ENCODE measurements at places on chromosomes 5 and 9.

DNA sequence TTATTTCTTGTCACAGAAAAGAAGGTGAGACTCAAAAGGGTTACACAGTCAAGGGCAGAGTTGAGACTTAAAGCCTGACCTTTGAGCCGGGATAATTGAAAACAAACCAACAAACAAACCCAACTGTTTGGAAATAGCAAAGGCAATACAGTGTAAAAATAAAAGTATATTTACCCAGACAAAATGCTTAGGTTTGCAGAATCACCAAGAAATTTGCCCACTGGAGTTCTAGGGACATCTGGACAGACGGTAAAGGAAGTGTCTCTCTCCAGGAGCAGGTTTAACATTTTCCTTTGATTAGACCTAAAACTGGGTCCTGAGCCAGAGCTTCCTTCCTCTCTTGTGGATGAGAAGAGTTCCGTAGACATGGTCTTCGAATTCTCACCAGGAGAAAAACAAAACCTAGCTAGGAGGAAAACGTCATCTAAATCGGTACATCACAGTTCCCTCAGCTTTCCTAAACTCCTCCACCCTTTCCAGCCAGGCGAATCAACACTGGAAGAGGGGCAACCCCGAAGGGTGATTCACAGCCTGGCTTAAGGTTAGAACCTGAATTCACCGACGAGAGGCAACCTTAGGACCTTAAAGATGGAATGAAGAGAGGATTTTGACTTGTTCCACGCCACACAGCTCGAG is 673 bp downstream of the CDC25C start:
- no peak for DNase-seq

GRCh38 chr5:74641735-74642542 is 1.4 kb upstream of the ENC1 start:
- DNase-seq, result peak; percentile 47

GRCh38 chr5:39116344-39117170 is 42.4 kb upstream of the RICTOR start:
- DNase-seq, result no peak

DNA sequence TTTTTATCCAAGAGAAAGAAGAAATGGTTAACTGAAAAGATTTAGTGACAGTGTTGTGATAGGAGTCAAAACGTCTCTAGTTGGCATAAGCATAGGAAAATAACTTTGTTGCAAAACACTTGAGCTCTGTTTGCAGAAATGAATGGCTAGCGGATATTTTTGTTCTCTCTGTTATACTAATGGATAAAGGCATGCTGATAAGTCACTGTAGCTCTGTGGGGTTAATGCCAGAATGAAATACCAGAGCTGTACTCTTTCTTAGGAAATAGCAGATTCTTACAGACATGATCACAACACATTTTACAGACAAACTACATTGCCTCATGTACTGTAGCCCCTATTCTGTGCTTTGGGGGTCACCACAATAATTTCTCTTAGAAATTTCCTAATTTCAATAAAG is 202.8 kb downstream of the DMRTA1 start:
- DNase-seq, result no peak

DNA sequence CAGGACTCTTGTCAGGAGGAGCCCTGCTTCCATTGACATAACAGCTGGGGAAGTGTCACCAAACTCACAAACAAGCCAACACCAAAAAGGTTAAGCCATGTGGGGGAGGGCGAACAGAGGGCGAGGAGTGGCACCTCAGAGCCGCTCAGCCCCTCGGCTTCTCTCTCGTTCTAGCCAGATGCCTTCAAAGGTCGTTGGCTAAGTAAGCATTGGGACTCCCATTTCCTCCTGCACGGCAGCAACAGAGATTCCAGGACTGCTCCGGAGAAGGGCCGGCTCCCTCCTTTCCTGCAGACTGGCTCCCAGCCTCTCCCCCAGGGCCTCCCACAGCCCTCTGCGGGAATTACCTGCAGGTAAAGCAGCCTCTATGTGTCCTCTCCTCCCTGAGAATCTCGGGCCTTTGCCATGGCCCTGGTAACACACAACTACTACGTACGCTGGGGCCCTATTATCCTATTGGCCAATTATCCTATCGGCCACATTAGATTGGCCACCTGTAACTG is 52.1 kb upstream of the RNU6ATAC start:
- DNase-seq, result no peak

DNA sequence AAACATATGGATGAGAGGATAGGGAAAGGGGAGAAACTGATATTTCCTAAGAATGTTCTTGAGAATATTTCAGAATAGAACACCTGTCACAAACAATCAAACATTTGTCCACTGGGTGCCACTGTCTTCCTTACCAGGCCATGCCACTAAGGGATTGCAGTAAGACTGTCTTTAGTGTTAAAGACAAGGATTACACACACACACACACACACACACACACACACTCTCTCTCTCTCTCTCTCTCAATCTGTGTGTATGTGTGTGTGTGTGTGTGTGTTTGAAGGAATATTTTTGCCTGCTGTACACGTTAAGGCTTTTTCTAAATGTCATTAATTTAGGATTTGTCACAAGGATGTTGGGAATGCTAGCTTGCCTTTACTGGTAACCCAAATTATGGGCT is 54.4 kb downstream of the CCDC192 start:
- no peak for DNase-seq

DNA sequence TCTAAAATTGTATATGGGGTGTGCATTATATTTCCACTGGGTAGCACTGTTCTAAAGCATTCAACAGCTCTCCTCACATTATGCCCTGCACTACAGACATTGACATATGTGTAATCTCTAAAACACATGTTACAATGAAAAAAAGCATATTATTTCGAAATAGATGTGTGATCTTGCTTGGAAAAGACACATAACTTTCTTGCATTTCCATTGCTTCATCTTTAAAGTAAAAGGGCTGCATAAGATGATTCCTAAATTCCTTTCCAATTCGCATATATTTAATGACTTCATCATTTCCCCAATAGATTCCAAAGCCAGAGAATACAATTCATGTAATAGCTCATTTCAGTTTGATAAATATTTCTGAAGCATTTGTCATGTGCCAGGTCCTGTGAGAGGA is 566.9 kb downstream of the PDE4D start:
- DNase-seq, result no peak

DNA sequence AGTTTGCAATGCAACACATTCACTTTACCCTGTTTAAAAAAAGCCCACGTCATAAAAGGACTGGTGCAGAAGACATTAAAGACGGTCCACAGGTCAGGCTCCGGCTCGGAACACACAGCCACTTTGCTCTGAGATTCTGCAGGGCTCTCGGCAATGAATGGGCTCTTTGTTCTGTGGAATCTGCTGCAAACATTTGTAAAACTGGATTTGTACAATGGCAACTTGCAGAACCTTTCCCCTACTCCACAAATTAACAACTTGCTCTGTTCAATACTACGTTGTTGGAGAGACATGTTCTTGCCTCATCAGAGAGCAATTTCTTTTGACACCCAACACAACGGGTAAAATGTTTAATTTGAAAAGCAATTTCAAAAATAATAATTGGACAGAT is 13.0 kb upstream of the NR5A1 start:
- DNase-seq, result no peak

DNA sequence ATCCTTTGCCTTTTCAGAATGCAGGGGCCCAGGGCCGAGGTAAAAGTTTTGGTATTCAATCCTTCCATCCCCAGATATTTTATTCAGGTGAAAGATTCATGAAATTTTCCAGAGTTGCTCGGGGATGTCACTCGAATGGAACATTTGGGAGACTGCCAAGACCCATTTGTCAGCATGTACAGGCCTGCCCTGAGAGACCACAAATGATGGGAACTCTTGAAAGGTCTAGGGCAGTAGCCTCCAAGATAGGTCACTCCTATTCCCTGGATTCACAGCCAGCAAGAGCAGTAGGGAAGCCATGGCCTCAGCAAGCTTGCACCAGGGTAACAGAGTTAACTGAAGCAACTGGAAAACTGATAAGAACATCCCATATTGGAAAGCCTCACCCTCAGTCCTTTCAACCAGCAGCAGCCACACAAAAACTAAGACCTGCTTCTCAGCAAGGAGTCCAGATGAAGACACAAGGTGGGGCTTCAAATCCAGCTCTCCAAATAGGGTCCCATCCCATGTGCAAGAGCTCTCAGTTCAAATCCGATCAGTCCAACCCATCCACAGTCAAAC is 12.5 kb downstream of the CARD6 start:
- DNase-seq, result no peak

- peak; percentile 97 for DNase-seq
Measured at GRCh38 chr5:132736853-132737833, at the start of gene KIF3A. Gene KIF3A (minus strand): TSS chr5:132737546. CDS start chr5:132737419, 127 bp downstream.

- DNase-seq, result no peak
Measured at GRCh38 chr5:55742778-55743177, 4.9 kb downstream of the DDX4 start.

DNA sequence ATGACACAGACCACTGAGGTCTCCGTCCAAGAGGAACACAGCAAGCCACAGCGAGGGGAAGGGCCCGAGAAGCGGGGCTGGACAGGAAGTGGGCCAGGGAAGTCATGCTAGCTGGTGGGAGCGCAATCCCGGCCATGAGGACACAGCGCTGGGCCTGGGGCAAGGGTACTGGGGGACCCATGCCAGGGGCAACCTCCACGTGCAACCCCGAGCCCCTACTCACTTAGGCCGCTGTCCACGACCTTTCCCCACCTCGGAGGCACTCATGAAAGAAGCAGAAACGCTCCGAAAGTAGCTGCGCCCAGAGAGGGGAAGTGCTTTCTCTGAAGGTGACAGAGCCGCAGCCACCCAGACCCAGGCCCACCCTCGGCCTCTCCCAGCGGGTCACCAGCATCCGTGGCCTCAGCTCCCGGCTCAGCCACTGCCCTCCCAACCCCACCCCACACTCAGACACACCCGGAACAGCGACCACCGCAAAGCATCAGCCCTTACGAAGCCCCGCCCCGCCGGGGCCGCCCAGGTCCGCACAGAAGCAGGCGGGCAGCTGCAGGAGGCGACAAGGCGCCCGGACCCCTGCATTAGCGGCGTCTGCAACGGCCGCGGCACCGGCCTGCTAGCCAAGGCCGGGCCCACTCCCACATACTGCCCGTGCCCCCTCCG is 782 bp downstream of the BICD2 start:
- DNase-seq, result peak; percentile 71

GRCh38 chr5:173227636-173228035 is 7.4 kb downstream of the NKX2-5 start:
- no peak for DNase-seq

GRCh38 chr5:307794-308579 is 13.5 kb upstream of the AHRR start:
- DNase-seq, result no peak

- DNase-seq, result no peak
Measured at GRCh38 chr9:112765281-112765680, 14.7 kb downstream of the SNX30 start.

GRCh38 chr9:34744295-34745221 is 34.6 kb upstream of the CCL21 start:
- DNase-seq, result no peak

DNA sequence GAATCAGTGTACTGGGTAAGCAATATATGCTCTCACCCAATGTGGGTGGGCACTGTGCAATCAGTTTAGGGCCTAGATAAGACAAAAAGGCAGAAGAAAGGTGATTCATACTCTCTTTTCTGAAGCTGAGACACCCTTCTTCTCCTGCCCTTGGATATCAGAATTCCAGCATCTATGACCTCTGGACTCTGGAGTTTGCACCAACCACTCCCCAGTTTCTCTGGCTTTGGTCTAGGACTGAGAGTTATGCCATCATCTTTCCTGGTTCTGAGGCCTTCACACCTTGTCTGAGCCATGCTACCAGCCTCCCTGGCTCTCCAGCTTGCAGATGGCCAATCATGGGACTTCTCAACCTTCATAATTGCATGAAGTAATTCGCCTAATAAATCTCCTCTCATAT is 724.6 kb upstream of the TYRP1 start:
- no peak for DNase-seq

DNA sequence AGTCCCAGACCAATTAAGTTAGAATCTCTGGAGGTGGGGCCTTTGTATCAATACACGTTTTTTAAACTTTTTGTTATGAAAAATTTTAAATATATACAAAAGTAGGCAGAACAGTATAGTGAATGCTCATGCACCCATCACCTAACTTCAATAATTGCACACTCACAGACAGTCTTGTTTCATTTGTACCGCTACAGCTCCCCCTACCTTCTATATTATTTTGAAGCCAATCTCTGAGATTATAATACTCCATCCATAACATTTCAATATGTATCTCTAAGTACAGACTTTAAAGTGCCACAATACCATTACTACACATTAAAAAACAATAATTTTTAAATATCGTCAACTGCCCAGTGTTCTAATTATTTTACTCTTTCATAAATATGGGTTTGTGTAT is 32.9 kb downstream of the ISL1 start:
- no peak for DNase-seq

- DNase-seq, result no peak
Measured at GRCh38 chr5:123116058-123116457, 27.0 kb downstream of the PRDM6 start.

DNA sequence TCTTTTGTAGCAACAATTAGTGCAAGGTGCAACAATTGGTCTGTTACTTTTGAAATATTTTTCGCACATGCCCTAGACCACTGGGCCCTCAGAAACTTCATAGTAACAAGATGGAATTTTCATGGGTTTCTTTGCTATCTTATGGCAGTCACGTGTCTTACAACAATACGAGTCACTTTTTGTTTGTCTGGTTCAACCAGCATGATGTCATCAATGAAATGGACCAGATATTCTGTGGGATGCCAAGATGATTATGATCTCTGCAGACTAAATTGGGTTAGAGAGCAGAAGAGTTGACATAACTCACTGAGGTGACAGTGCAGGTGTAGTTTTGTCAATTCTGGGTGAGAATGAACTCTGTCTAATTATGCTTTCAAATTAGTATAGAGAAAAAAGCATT is 239.6 kb upstream of the RIOK2 start:
- no peak for DNase-seq

GRCh38 chr5:99866740-99867139 is 668.4 kb upstream of the FAM174A start:
- no peak for DNase-seq

DNA sequence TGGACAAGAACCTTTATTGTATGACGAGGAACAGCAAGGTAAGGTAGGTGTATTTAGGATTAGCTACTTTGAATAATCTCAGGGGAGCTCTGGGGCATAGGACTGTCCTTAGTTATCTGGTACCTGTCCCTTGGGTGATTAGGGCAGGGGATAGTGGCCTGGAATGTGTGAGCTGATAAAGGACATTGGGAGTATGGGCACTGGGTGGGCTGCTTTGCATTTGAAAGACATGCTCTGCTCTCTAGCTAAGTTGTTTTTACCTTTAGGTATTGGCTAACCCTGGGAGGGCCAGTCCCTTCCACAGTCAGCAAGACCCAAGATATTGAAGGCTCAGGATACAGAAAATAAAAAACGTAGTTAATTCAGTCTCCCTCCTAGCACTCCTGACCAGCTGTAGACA is 282.8 kb upstream of the C9orf72 start:
- DNase-seq, result no peak

Measured in GM06990 (cell line).